GM04504 (cell line): ENCODE measurements at places on chromosomes 16 and 17.

DNA sequence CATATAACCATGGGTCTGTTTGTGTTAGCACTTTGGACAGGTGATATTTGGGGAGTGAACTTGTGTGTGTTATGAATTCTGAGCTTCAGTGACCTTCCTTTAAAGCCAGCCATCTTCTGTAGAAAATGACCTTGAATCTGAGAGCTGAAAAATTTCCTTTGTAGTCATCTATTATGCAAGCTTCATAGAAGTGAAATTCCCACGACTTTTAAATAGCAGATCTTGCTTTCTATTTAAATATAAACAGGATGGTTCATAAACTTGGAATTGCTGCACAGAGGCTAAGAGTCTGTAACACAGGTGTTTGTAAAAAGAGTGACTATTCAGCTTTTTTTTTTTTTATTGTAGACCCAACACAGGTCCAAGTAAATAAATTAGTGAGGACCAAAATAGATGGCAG is 85.5 kb downstream of the MARCHF10 start:
- DNase-seq, result no peak

GRCh38 chr17:10018461-10018891 is 113.4 kb upstream of the RCVRN start:
- DNase-seq, result no peak

DNA sequence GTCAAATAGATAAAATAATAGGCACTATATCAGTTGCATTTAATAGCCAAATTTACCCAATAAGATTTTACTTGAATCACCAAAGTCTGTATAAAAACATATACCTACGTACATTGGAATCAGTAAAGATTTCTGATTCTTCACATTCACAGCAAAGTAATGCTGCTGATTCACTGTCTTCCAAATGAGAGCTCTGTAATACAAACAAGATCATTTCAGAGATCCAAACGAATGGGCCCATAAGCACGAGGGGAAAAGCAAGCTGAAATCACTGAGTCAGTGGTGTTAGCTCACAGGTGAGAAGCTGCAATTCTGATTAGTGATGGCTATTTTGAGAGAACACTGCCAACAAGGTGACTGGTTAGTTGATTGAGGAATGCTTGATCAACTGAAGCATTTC is 81.3 kb downstream of the SSH2 start:
- no peak for DNase-seq

GRCh38 chr16:89145406-89146161 is 26.0 kb upstream of the CDH15 start:
- DNase-seq, result no peak

DNA sequence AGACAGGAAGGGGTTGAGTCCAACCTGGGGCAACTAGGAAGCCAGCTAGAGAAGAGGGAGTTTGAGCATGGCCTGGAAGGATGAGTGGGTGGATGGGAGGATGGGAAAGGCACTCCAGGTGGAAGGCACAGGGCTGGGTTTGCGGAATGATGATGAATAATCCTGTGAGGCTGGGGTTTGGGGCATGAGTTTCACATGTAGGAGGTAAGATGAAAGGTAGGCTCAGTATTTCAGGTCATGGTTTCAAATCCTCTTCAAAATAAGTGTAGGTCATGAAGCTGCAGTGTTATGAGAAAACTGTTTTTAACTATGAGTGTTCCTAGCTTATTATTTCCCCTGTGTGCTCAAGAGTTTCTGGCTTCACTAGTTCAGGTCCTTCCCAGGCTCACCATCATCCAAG is 130.3 kb downstream of the SKAP1 start:
- no peak for DNase-seq
